ENCODE measurements at places on chromosomes 7 and 10. TPM values are rescaled to one million over a fixed set of nuclear protein-coding genes. Genes with fewer than 3 reads are reported as not detected.

Gene OR9A2
- not detected for total RNA-seq

Gene TSPAN13
- total RNA-seq, result 57.1 TPM

Gene APBB1IP
- total RNA-seq, result 7.4 TPM

Gene TMEM236
- 0.14 TPM for total RNA-seq

Gene STAG3
- not detected for total RNA-seq

Gene NSMCE4A
- total RNA-seq, result 64.4 TPM

Gene SH2D4B
- total RNA-seq, result not detected

Gene CYP2C19
- total RNA-seq, result 0.41 TPM

Gene SLC13A4
- not detected for total RNA-seq

Gene RBM33
- 29.9 TPM for total RNA-seq

Gene PIK3AP1
- total RNA-seq, result 0.43 TPM

Gene MXI1
- 31.8 TPM for total RNA-seq

Gene MYH16
- total RNA-seq, result 0.09 TPM

Gene GIMAP4
- not detected for total RNA-seq

Gene TLX1
- total RNA-seq, result not detected

Gene MYL10
- total RNA-seq, result not detected

Gene SAMD9
- total RNA-seq, result 4.0 TPM

Gene OAT
- total RNA-seq, result 74.1 TPM

Gene SPAM1
- total RNA-seq, result not detected

Gene TAS2R41
- not detected for total RNA-seq

Gene MALRD1
- total RNA-seq, result not detected

Gene GDF2
- not detected for total RNA-seq

Gene PIP
- not detected for total RNA-seq

Gene DENND2A
- 0.75 TPM for total RNA-seq

Gene DEPP1
- 2.8 TPM for total RNA-seq

Gene CRPPA
- 2.0 TPM for total RNA-seq

Gene FAM25A
- not detected for total RNA-seq

Gene VGF
- total RNA-seq, result 0.14 TPM

Gene POM121
- total RNA-seq, result 3.6 TPM

Gene LGI1
- not detected for total RNA-seq

Gene SVIL
- 59.4 TPM for total RNA-seq

Gene HMX2
- total RNA-seq, result not detected

Gene KIF11
- total RNA-seq, result 7.4 TPM

Gene ADRA2A
- total RNA-seq, result not detected

Gene CLEC5A
- total RNA-seq, result not detected

Gene ARMS2
- not detected for total RNA-seq

Gene GJD4
- total RNA-seq, result not detected

Gene CFAP43
- total RNA-seq, result 2.7 TPM

Gene MRLN
- not detected for total RNA-seq

Gene LRRTM3
- total RNA-seq, result not detected

All from Caki2 (cell line).